ENCODE measurements at places on chromosomes 6 and 20.

GRCh38 chr6:2229742-2230141 is 15.7 kb downstream of the GMDS start:
- peak; percentile 46 for DNase-seq

- no peak for DNase-seq
These were observed 3.2 kb downstream of the GRIK2 start for GRCh38 chr6:101396548-101397173.

- DNase-seq = no peak
These were observed 59.3 kb downstream of the SHPRH start for GRCh38 chr6:145904868-145905267.

- no peak for DNase-seq
These were observed 17.6 kb downstream of the HEBP2 start for GRCh38 chr6:138421608-138422007.

DNA sequence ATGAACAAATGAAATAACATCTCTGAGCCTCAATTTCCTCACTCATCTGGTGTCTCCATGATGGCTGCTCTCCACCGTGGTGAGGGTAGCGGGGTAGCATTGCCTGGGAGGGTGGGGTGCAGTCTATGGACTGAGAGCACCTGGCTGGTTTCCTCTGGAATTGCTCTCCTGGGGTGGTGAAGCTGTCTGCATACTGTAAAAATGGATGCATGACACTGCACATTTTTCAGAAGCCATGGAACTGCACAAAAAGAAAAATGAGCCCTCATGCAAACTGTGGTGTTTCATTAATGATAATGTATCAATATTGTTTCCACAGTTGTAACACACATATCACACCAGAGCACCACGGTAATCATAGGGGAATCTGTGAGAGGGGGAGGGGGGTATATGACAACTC is 12.1 kb upstream of the ITPR3 start:
- no peak for DNase-seq

GRCh38 chr6:132252113-132252512 is 149.2 kb downstream of the MOXD1 start:
- no peak for DNase-seq

DNA sequence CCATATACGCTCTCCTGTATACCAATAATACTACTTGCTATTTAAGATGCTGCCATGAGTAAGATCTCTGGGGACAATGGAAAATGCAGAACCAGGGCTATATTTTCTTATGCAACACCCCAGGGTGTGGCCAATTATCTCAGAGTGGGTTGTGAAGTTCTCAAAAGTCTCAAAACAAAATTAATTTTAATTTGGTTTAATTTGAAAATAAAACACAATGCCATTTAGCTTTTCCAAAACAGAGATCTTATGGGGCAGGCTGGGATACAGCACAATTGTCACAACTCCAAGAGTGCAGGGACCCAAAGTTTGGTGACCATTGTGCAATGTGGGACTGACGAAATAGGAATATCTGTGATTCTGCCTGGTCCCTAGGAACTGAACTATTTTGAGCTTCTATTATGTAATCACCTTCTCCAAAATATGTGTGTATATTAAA is 43.1 kb downstream of the MBOAT1 start:
- no peak for DNase-seq

Data from ELF-1 (cell line).